ENCODE measurements at places on chromosomes 11 and 22. TPM values are rescaled to one million over a fixed set of nuclear protein-coding genes. Genes with fewer than 3 reads are reported as not detected.

DNA sequence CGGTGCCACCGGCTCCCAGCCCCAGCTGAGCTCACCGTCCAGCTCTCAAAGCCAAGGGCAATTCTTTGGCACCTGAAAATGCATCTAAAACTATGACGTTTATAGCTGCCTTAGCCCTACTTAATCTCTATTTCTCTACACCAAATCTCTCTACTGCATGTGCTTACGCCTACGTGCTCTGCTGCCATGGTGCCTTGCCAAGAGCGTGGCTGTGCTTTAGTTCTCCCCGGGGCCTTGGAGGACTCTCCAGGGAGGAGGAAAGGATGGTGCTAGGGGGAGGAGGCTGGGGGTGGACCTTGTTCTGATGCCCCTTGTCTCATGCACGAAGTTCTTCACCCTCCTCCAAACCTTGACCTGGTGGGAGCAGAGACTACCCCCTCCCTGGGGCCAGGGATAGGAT, 9.0 kb upstream of the BID start:
- H3K4me3 ChIP-seq = no peak overlapping the region
- peaks cover 4% of the 10 kb centered on the region for H3K27me3 ChIP-seq
- H3K36me3 ChIP-seq = no peaks in the 10 kb centered on the region

DNA sequence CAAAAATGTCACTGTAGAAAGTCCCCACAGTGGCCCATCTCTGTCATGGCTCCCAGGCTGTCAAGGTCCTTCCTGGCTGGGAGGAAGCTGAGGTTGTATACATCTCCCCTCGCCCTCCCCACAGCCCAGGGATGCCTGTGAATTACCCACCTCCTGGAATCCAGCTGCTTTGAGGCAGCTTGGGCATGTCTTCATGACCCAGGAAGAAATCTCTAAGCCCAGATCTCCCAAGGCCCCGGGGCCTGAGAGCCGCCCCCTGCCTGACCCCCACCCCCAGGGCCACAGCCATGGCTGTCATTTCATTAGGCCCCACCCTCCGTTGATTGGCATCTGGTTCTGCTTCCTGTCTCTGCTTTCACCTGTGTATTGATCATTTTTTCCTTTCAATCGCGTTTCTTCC, 207.5 kb downstream of the TBC1D22A start:
- H3K4me3 ChIP-seq = no peak overlapping the region
- H3K36me3 ChIP-seq = peaks cover 13% of the 10 kb centered on the region
- no peak for DNase-seq

Gene PKDREJ
- not detected for total RNA-seq

- H3K4me3 ChIP-seq = no peak overlapping the region
- no peak overlapping the region for H3K27ac ChIP-seq
- H3K27me3 ChIP-seq = peaks cover 6% of the 10 kb centered on the region
- no peak for DNase-seq
Observed at GRCh38 chr22:44795701-44796630, 43.6 kb downstream of the ARHGAP8 start.

DNA sequence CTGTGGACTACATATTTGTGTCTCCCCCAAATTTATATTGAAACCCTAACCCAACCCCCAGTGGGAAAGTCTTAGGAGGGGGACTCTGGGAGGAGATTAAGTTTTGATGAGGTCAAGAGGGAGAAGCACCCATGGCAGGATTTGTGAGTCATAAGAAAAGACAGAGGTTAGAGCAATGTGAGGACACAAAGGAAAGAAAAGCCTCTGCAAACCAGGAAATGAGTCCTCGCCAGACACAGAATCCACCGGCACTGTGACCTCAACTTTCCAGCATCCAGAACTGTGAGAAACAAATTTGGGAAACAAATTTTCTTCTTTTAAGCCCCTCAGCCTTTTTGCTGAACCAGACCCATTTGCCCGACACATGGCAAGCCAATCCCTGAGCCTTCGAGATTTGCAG, 397.0 kb downstream of the NTM start:
- H3K27me3 ChIP-seq = no peaks in the 10 kb centered on the region
- H3K4me1 ChIP-seq = no peaks in the 10 kb centered on the region
- DNase-seq = no peak
- H3K36me3 ChIP-seq = no peaks in the 10 kb centered on the region

DNA sequence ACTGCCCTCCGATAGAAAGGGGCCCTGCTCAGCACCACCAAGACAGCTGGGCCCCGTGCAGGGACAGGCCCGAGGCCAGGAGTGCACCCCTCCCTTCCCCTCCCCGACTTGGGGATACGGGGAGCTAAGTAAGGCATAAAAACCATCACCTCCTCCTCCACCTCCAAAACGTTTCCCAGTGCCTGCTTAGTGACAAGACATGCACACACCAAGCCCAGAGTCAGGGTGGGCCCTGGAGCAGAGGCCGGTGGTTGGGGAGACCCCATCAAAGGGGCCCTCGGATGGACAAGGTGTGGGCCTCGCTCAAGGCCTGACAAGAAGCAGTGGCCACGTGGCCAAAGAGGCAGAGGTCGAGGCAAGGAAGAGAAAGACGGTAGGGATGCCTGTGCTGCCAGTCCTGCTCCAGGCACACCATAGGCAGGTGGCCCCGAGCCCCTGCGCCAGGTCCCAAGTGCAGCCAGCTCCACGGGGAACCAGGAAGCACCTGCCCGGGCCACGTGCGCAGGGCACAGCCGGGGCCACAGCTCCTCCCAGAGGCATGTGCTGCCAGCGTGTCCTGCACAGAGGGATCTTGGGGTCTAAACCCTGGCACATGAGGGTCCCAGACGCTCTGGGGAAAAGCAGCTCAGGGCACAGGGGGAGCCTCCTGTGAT, 53.0 kb downstream of the BRD1 start:
- H3K4me3 ChIP-seq = no peak overlapping the region
- peaks cover under 1% of the 10 kb centered on the region for H3K4me1 ChIP-seq
- DNase-seq = no peak
- no peak overlapping the region for H3K27ac ChIP-seq
- H3K27me3 ChIP-seq = no peaks in the 10 kb centered on the region
- peaks cover 58% of the 10 kb centered on the region for H3K36me3 ChIP-seq

DNA sequence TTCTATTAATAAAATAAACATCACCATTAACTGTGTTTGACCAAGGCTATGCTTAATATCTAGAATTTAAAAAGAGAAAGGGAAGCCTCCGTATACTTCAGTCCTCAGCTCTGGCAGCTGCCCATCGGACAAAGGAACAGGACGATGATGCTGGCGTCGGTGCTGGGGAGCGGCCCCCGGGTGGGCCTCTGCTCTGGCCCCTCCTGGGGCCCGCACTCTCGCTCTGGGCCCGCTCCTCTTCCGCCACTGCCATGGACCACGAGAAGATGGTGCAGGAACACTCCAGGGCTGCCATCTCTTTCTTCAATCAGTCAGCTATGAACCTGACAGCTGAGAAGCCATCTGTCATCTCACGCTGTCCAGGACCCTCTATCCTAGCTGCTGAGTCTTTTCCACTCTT, 25.3 kb downstream of the PDHX start:
- H3K4me1 ChIP-seq = peaks cover 4% of the 10 kb centered on the region
- H3K4me3 ChIP-seq = no peak overlapping the region
- no peak overlapping the region for H3K27ac ChIP-seq
- H3K27me3 ChIP-seq = no peaks in the 10 kb centered on the region

Gene WNT11
- total RNA-seq = 9.2 TPM

Gene ANKK1
- 0.41 TPM for total RNA-seq

DNA sequence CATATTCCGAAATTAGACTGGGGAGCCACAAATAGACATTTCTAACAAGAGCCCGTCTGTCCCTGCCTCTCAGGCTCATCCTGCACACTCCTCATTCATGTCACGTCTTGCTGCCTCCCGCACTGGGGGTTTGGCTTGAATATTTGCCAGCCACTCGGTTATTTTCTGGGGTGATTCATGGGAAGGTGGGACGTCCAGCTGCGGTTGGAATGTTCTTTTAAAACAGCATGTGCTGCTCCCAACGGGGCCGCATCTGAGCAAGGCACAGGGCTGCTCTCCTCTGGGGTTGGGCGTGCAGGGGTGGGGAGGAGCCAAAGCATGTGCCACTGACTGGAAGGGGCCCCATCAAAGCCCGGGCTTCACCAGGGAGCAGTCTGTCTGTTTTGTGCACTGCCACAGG, 25.9 kb upstream of the SLC5A4 start:
- no peaks in the 10 kb centered on the region for H3K36me3 ChIP-seq
- H3K4me1 ChIP-seq = no peaks in the 10 kb centered on the region
- no peaks in the 10 kb centered on the region for H3K27me3 ChIP-seq
- H3K27ac ChIP-seq = no peak overlapping the region
- H3K4me3 ChIP-seq = no peak overlapping the region

GRCh38 chr22:39703091-39703490, 132.5 kb downstream of the CACNA1I start:
- peaks cover 29% of the 10 kb centered on the region for H3K27me3 ChIP-seq
- no peaks in the 10 kb centered on the region for H3K4me1 ChIP-seq
- DNase-seq = no peak
- H3K36me3 ChIP-seq = no peaks in the 10 kb centered on the region
- H3K4me3 ChIP-seq = no peak overlapping the region
- no peak overlapping the region for H3K27ac ChIP-seq

GRCh38 chr22:32752326-32752725, 49.2 kb upstream of the TIMP3 start:
- H3K36me3 ChIP-seq = no peaks in the 10 kb centered on the region
- H3K27ac ChIP-seq = no peak overlapping the region
- peaks cover 13% of the 10 kb centered on the region for H3K4me1 ChIP-seq
- DNase-seq = no peak

Gene MAPK8IP2
- 1.7 TPM for total RNA-seq

Gene CCDC85B
- 28.6 TPM for total RNA-seq

- DNase-seq = no peak
- H3K4me1 ChIP-seq = peaks cover 31% of the 10 kb centered on the region
- no peaks in the 10 kb centered on the region for H3K27me3 ChIP-seq
Observed at GRCh38 chr22:23775779-23776375, 3.2 kb downstream of the MMP11 start.

Gene RAB38
- 10.9 TPM for total RNA-seq

DNA sequence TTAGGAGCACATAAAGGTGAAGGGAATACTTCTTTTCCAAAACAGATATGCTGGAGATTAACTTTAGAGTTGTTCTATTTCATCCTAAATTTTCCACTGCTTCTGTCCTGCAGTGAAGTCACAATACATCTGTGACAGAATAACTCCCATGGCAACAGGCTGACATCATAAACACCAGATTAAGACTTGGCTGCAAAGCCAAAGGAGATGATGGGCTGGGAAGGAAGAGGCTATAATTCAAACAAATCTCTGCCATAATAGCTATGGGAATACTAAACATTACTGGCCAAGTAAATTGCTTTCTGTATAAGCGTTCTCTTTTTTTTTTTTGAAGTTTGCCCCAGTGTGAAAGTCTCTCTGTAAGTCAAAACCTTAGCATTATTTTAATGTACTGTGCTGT, 107.7 kb downstream of the CADM1 start:
- H3K4me1 ChIP-seq = peaks cover 2% of the 10 kb centered on the region
- no peak overlapping the region for H3K27ac ChIP-seq
- no peak for DNase-seq
- no peak overlapping the region for H3K4me3 ChIP-seq
- no peaks in the 10 kb centered on the region for H3K27me3 ChIP-seq

DNA sequence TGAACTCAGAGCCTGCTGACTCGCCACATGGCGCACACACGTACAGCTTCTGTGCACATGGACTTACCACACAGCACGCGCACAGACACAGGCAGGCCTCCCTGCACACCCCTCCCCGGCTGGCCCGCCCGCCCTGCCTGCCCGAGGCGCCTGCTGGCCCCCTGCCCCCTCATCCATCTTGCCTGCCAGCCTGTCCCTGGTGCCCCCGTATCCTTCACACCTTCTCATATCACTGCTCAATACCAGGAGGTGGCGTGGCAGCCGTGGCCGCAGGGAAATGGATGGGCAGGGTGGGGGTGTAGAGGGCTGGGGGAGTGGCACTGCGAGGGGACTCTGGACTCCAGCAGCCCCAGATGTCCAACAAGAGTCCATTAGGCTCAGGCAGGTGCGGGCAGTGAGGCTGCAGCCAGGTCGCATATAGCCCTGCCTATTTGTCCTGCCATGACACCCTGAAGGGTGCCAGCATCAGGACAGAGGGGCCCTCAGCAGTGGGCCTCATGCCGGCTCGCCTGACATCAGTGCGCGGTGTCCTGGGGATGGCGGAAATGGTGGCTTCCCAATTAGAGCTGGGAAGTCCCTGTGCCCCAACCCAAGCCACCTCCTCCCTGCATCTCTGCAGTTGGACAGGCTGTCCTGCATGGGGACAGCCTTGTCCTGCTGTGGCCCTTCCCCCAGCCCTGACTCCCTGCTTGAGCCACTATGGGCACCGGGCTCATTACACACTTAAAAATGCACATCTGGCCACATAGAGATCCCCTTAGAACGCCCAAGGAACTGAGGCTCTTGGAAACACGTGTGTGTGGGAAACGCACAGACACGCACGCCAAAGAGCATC, 2.0 kb upstream of the TBX10 start:
- H3K27me3 ChIP-seq = peaks cover 22% of the 10 kb centered on the region
- H3K4me1 ChIP-seq = no peaks in the 10 kb centered on the region
- H3K4me3 ChIP-seq = no peak overlapping the region
- H3K27ac ChIP-seq = no peak overlapping the region
- no peaks in the 10 kb centered on the region for H3K36me3 ChIP-seq

Data from lower lobe of right lung (tissue), 2 donors.